EL (cell line): ENCODE measurements at places on chromosomes 2 and 18.

DNA sequence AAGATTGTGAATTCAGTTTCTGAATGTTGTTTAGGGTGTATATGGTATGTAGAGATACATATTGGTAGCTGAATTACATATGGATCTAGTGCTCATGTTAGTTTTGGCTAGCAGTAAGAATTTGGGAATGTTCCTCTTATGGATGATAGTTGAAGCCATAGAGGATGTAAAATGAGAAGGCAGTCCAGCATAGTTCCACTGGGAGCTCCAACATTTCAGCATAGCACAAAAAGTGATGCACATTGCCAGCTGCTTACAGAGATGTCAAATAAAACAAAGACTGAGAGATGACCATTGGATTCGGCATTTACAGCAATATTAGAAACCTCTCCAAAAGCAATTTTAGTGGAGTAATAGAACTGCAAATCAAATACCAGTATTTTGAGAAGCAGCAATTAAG lies 77.4 kb downstream of the EML4 start:
- no peak for DNase-seq

DNA sequence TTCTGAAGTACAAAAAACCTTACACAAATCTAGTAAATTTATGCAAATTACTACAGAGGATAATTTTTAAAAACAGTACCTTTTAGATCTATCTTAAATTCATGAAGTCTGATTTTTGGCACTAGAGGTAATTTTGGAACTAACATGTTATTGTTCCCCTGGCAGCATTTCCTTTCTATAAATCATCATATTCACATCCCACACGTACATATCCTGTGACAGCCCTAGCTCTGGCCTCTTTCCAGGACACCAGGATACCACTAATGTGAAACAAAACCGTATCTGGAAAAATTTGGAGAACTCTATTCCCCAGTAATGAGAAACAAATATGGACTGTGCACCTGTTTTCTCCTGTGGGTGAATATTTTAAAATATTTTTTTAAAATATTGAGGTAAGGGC lies 14.0 kb upstream of the BIRC6 start:
- DNase-seq = no peak

- peak; percentile 23 for DNase-seq
Measured at GRCh38 chr18:57970356-57971095, 73.5 kb upstream of the NEDD4L start.

DNA sequence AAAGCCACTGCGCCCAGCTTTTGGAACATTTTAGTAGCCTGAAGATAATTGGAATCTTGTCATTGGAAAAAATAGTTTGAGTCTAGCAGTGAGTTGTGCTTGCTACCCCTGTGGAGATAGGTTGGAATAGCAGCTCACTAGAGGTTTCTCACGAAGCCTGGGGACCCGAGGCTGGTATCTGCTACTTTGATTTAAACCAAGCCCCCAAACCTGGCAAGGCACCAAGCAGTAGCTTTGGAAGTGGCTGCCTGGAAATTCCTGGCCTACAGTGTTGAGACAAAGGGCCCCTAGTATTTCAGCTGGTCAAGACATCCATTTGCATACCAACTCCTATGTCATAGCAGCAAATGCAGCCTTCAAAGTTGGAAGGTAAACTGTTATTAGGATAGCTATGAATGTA lies 42.1 kb downstream of the NOP58 start:
- DNase-seq = no peak

DNA sequence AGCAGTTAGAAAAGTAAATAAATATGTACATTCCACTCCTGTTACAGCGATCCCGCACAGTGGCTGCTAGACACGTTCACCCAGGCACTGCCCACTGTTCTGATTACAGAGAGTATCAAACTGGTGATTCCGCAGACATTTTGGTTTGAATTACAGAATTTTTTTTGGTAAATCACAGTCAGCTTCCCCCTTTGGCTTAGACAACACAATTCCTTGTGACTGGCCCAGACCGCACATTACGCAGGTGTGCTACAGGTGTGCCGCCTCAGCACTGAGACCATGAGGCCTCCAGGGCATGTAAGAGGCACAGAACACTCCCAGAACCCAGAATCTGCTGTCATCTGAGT lies 112.3 kb downstream of the PXDN start:
- DNase-seq = peak; percentile 89

DNA sequence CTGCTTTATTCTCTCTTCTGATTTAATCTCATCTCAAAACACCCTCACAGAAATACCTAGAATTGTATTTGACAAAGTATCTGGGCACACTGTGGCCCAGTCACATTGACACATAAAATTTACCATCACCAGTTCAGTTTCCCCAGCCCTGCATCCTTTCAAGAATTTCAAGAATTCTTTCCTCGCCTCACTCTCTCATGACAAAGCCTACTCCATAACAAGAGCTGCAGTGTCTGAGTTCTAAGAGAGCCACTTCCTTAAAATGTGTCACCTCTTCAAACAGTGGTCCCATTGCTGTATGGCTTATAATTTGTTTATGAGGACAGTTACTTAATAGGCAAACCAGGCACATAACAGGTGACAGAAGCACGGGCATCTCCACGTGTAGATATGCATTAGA lies 90.9 kb upstream of the STK39 start:
- DNase-seq = peak; percentile 22

- no peak for DNase-seq
Measured at GRCh38 chr18:29083545-29083944, 906.6 kb upstream of the CDH2 start.

DNA sequence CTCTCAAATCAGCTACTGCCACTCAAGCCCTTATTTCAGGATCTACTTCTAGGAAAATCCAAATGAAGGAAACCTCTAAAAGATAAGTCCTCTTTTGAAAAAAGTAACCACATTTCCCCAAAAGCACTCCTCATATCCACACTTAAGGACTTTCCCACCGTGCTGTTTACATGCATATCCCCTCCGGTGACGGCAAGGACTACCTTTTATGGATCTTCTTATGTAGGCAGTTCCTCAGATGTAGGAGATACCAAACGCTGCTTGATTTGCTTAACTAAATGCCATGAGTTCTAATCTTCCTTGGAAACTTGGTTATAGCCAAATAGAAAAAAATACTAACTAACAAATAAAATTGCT lies 6.9 kb upstream of the TMEM87B start:
- no peak for DNase-seq
